ENCODE measurements at places on chromosomes 16 and 17.

- no peak for DNase-seq
These were observed 2.9 kb downstream of the GSDMB start for GRCh38 chr17:39915559-39915958.

- no peak for DNase-seq
These were observed 1.7 kb downstream of the CIAPIN1 start for GRCh38 chr16:57445510-57445909.

- DNase-seq = no peak
These were observed 1.1 kb downstream of the DHRS11 start for GRCh38 chr17:36592716-36593321.

- no peak for DNase-seq
These were observed 11.1 kb upstream of the NPTX1 start for GRCh38 chr17:80487511-80487910.

GRCh38 chr17:3719265-3719664 lies 4.4 kb upstream of the HASPIN start:
- DNase-seq = no peak

All from stimulated activated CD8-positive, alpha-beta memory T cell treated with anti-CD3 and anti-CD28 coated beads, Interleukin-15, amount 100 ng/mL, for 4 hours (primary cell).